Muscle of back (tissue), 13 donors: ENCODE measurements at places on chromosomes 6 and 20. TPM values are rescaled to one million over a fixed set of nuclear protein-coding genes. Genes with fewer than 3 reads are reported as not detected.

The EMILIN3 gene
- 26.6 TPM for polyA plus RNA-seq

The SLC35F1 gene
- polyA plus RNA-seq = 2.0 TPM

The SLC35B2 gene
- 29.8 TPM for polyA plus RNA-seq

The BMP6 gene
- polyA plus RNA-seq = 1.0 TPM

The TMEM200A gene
- polyA plus RNA-seq = 14.8 TPM

The AIF1 gene
- polyA plus RNA-seq = 17.4 TPM

The FAXC gene
- 2.3 TPM for polyA plus RNA-seq

The RSPO3 gene
- 23.7 TPM for polyA plus RNA-seq

The XKR7 gene
- polyA plus RNA-seq = 0.16 TPM

The COL11A2 gene
- polyA plus RNA-seq = 81.8 TPM

The ALDH5A1 gene
- 9.9 TPM for polyA plus RNA-seq

The TFAP2D gene
- polyA plus RNA-seq = not detected

The RAET1E gene
- 1.2 TPM for polyA plus RNA-seq

The ITPR3 gene
- 12.6 TPM for polyA plus RNA-seq

The PRDM1 gene
- 3.7 TPM for polyA plus RNA-seq

The PCNA gene
- 75.4 TPM for polyA plus RNA-seq

The RIPOR3 gene
- polyA plus RNA-seq = 8.2 TPM

The ZNF165 gene
- polyA plus RNA-seq = 0.44 TPM

The MCCD1 gene
- not detected for polyA plus RNA-seq

The KCNB1 gene
- polyA plus RNA-seq = 7.7 TPM

The EYS gene
- polyA plus RNA-seq = 0.46 TPM

The LCA5 gene
- polyA plus RNA-seq = 4.9 TPM

The PRR18 gene
- 0.50 TPM for polyA plus RNA-seq

The GMNN gene
- polyA plus RNA-seq = 19.7 TPM

The ABHD12 gene
- polyA plus RNA-seq = 18.2 TPM

The FAM83D gene
- 8.4 TPM for polyA plus RNA-seq

The KCNK16 gene
- polyA plus RNA-seq = not detected
